CD4-positive, alpha-beta T cell treated with Interleukin-2 at 100 ng/mL for 4 hours (primary cell): ENCODE measurements at places on chromosomes 2 and 18.

DNA sequence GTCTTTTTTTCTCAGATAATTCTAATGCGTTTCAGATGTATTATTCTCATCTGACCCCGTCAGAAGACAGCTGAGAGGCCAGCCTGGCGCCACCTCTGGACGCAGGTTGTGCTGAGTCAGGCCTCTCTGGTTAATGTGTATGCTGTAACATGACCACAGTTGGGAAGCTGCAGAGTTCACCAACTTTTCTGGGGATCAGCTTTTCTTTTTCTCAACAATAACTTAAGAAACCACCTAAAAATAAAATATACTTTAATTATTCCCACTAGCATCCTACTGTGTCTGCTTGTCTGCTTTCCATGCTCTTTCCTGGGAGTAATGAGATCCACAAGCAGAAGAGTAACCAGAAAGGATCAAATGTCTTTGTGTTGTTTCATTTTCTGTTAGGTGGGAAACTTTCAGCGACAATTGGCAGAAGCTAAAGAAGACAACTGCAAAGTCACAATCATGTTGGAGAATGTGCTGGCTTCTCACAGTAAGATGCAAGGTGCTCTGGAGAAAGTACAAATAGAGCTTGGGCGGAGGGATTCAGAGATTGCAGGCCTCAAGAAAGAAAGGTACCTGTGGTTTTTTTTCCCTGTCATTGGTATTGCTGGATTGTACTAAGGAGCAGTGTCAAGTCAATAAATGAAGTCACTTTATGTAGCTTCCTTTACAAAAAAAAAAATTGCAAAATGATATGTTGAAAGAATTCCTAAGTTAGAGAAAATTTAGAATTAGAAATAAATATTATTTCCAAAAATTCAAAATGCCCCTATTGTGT, 79.8 kb downstream of the CCDC150 start:
- DNase-seq, result no peak

- no peak for DNase-seq
These were observed 97.4 kb upstream of the NABP1 start for GRCh38 chr2:191580581-191580980.

DNA sequence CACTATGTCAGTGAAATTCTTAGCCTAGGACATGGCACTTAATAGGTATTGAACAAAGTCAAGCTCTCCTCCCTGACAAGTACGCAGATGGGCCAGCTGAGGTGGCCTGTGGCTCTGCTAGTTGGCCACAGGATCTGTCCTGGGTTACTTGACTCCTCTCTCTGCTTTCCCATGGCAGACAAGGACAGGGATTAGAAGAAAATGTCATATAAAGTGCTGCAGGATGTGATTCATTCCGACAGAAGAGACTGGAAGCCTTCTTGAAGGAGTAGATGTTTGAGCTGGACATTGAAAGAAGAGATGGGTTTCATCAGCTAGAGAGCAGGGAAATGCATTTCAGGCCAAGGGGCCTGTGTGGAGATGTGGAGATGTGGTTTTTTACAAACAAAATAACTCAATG, 46.7 kb downstream of the SMAD7 start:
- no peak for DNase-seq

- no peak for DNase-seq
These were observed 198.9 kb downstream of the NRXN1 start for GRCh38 chr2:50833036-50833435.

- DNase-seq, result no peak
These were observed 5.0 kb upstream of the PGAP1 start for GRCh38 chr2:196931555-196931954.

- DNase-seq, result no peak
These were observed 61.1 kb upstream of the IGFBP5 start for GRCh38 chr2:216756435-216756834.

GRCh38 chr2:81282151-81282769, 977.7 kb upstream of the LRRTM1 start:
- DNase-seq, result no peak

DNA sequence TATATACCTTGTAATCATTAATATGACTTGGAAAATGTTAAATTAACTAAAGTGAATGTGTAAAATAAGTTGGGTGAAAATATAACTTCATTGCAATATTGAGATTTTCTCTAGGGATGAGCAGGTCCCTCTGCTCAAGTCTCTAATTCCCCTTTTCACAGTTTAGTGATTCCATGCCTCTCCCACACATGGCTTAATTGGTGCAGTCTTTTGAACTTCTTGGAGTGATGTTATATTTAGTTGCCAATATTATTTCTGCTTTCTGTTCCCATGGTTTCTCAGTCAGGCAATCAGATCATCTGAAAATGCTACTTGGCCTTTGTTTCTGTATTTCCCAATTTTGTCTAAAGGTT, 233.7 kb upstream of the SPOPL start:
- no peak for DNase-seq

GRCh38 chr2:164030623-164031022, 294.8 kb upstream of the FIGN start:
- DNase-seq, result no peak

DNA sequence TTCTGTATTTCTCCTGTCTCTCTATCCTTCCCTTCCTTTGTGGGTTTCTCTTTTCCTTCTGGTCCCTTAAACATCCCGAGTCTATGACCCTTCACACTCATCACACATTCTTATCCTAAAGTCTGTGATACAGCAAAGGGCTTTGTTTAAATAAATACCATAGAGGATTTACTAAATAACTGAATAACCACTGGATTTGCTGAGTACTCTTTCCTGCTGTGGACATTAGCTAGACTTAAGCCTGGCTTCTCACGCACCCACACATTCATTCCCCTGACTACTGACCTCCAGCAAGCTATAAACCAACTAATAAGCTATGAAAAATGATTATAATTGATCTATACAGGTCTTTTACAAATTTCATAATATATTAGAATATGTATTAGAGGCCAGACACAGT, 76.6 kb downstream of the COL4A3 start:
- DNase-seq, result no peak

DNA sequence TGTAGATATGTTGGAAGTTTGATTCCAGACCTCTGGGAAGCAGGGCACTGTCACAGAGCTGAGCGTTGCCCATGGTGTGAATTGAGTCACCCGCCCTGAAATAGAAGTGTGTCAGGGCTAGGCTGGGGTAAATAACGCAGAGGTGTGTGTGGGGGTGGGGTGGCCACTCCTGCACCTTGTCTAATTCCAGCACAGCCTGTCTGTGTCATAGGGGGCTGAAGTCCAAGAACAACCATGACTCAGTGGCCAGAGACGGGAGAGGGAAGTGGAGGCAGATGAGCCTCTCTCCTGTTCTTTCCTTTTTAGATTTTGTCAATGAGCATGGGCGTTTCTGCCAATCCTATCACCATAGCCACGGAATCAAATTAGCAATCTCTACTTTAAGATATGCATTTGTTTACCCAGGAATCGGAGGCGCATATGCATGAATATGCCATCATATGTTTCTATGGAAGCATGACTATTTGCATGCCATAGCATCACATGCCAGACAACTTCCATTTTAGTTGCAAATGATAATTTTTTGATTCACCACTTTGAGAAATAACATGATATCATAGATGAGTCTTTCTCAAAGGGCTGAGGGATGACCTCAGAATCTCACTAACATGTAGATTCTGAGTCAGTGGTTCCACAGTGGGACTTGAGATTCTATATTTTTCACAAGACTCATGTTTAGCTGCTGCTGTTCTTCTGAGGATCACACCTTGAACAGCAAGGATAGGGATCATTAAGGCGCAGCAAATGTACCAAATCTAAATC, 852.9 kb downstream of the DCDC2C start:
- DNase-seq, result no peak

- DNase-seq, result no peak
These were observed 2.2 kb downstream of the SPATS2L start for GRCh38 chr2:200308546-200309295.

- no peak for DNase-seq
These were observed 118.7 kb upstream of the MSTN start for GRCh38 chr2:190181123-190181669.

DNA sequence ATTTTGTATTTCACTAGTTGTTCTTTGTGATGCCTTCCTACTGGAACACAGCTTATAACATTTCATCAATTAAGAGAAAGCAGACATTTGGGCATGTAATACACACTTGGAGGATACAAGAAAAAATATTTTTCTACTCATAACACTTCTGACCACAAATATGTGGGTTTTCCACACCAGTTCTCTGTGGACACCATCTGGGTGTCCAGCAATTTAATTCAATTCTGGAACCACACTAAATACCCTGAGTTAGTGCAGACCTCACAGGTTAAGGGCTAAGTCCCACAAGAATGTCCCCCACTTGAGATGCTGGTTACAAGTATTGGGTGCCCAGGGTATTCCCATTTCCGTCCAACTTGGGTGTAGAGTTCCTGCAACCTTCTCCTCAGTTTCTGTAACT, 91.1 kb upstream of the SKOR2 start:
- DNase-seq, result no peak

DNA sequence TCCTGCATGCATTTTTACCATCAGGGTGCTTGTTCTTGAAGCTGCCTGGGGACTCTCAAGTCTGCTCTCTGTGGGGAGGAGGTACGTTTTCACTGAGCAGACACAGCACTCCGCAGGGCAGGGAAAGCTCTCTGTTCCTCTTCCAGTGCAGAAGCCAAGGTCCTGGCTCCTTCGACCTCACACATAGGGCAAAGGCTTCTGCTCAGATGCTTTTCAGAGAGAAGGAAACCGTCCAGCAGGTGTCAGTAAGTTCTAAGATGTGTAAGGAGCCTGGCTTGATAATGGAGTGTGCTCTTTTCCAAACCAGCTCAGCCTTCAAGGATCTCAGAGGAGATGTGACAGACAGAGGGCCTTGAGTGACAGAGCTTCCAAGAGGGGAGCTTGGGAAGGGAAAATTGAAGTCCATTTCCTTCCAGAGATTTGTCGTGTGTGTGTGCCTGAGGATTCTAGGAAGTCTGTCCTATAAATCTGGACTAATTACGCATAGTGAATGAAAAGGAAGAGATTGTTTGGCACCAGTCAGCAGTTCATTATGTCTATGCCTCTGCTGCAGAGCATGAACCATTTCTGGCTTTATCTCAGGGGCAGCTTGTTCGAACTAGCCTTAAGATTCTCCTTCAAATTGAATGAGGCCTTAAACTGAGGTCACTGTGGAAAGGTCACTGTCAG, 67.3 kb upstream of the UPP2 start:
- DNase-seq, result peak; percentile 13

GRCh38 chr2:44246840-44247369, 28.4 kb upstream of the SLC3A1 start:
- DNase-seq, result no peak

- no peak for DNase-seq
These were observed 10.2 kb upstream of the SCN3A start for GRCh38 chr2:165214093-165214492.

DNA sequence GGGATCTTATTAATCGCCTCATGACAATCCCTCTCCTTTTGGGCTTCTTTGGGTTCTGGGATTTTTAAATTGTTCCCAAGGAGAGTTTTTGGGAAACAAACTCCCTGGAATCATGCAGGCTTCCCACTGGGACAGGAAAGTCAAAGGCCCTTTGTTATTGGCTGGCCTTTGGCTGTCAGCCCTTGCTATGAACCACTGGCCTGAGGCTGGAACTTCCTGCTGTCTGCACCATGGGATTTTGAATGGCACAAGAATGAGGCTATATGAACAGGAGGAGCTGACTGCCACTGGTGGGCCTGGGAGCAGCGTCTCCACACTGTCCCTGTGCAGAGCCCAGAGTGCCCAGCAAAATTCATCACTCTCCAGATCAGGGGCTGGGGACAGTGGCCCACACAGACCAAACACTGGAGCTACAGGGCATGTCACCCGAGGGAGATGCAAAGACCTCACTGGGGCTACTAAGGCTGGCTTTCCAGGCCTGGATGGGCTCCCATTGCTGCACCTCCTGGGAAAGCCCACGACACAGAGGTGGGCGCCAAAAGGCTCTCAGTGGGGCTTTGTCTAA, 35.7 kb downstream of the STEAP3 start:
- no peak for DNase-seq

GRCh38 chr2:61471905-61472805, 1.3 kb upstream of the USP34 start:
- peak; percentile 34 for DNase-seq

- no peak for DNase-seq
These were observed 2.3 kb downstream of the WNT10A start for GRCh38 chr2:218882866-218883366.

GRCh38 chr2:105712981-105713596, 31.6 kb upstream of the NCK2 start:
- no peak for DNase-seq

DNA sequence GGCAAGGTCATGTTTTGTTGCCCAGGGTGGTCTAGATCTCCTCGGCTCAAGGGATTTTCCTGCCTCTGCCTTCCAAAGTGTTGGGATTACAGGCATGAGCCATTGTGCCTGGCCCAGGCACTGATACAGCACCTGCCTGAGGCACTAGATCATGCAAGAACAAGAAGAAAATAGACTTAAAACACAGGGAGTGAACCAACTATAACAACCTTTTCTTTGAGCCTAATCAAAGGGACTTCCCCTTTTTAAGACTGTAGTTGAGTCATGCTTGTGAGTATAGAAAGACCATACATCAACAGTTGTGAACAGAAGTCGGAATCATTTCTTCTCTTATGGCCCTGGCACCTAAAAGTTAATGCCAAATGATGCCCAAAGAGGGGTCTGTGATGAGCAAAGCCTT, 47.9 kb upstream of the MAPRE2 start:
- DNase-seq, result no peak

- DNase-seq, result no peak
These were observed 6.5 kb downstream of the CLHC1 start for GRCh38 chr2:55225481-55226020.

DNA sequence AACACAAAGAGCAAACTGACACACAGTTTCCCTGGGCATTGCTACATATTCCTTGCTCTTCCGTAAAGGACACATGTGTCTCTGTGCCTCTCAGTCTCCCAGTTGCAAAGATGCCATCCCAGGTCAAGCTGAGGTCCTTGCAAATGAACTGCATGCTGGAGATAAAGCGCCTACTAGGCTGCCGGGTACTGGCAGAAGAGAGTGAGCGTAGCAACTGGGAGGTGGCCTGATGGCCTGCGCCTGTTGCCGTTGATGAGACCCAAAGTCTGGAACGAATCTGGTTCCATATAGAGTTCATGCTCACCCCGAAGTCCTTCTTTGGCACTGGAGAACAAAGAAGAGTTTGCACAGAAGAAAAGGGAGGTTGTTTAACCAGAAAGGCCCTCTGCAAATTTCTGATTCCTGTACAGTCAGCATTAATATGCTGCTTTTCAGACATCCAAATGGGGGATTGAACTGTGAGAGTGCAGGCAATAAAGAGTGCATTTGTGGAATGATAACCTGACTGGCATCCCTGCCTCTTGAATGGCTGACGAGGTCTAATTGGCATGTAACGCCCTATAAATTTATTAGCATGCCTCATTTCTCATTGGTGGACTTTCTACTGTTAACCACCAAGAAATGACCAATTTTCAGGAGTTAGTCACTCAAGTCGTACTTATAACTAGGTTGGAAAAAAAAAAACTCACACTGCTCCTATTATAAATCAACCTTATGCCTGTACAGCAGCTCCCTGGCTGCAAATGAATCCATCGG, 78.7 kb downstream of the GBX2 start:
- DNase-seq, result no peak

GRCh38 chr2:88074854-88075292, 7.2 kb downstream of the SMYD1 start:
- no peak for DNase-seq

GRCh38 chr2:121375621-121376159, 90.7 kb upstream of the TFCP2L1 start:
- no peak for DNase-seq

GRCh38 chr2:71306762-71307161, 24.8 kb upstream of the ZNF638 start:
- no peak for DNase-seq
